CD4-positive, alpha-beta T cell treated with Interleukin-4 for 4 hours (primary cell): ENCODE measurements at places on chromosomes 4 and X.

DNA sequence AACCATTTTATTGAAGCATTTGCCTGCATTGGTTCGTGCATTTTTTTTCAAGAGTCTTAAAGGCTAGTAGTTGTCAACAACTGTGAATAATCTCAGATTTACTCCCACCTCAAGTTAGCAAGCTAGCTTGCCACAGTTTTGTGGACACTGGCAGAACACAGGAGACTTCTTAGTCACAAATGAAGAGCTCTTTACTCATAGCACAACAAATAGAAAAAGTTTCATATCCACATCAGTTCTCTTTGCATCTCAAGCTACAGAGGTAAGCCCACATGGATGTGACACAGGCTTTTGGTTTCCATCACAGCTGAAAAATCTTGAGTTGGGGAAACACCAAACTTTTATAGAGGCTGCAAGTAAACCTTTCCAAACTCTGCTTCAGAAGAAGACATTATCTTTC, 2315.7 kb upstream of the TENM3 start:
- no peak for DNase-seq

DNA sequence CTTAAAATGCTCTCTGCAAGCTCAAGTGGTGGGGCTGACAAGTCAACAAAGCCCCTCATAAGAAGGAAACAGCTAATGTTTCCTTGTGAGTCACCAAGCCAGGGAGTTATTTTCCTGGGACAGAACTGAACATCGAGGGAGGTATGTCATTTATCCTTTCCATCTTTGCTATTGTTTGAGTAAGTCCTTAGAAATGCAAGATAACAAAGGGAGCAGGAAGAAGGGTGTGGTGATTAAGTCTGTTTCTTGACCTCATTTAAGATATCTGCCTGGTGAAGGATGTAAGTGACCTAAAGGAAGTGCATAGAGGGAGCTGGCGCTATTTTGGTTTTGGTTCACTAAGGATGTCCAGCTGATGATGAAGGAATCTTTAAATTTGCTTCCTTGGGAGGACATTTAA, 39.9 kb downstream of the ATG4A start:
- DNase-seq: no peak

- DNase-seq: no peak
These were observed 43.5 kb upstream of the ZBTB33 start for GRCh38 chrX:120207009-120207605.

DNA sequence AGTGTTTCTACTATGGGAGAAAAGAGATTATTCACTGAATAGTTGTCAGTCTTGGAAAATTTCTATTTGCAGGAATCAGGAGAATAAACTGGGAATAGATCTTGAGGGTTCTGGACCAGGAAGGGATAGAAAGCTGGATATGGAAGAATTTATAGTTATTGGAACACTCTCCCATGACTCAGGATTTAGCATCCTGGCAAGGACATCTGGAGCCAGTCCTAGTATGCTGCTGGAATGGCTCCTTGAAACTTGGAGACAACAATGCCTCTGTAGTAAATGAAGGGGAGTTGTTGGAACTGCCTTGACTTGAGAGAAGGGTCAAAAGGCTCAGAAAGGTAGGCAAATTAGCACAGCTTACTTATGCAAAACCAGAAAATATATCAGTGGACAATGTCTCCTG, 23.5 kb upstream of the THOC2 start:
- DNase-seq: no peak

GRCh38 chr4:26785810-26786209, 74.8 kb upstream of the STIM2 start:
- no peak for DNase-seq

DNA sequence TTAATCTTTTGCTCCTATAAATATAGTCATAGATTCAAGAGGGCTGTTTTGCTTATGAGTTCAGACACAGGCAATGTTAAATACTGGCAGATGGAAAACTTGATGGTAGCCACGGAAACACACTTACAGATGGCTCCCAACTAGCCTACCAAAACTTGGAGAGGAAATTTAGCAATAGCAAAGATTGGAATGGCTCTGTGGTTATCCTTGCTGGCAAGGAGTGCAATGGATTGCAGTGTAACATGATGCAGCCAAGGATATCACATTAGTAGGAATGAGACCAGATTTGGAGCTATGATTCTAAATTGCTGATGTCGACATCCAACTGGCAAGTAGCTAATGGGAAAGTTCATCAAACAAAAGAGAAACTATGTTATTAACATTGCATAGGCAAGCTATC, 791.0 kb upstream of the DIAPH2 start:
- DNase-seq: no peak

DNA sequence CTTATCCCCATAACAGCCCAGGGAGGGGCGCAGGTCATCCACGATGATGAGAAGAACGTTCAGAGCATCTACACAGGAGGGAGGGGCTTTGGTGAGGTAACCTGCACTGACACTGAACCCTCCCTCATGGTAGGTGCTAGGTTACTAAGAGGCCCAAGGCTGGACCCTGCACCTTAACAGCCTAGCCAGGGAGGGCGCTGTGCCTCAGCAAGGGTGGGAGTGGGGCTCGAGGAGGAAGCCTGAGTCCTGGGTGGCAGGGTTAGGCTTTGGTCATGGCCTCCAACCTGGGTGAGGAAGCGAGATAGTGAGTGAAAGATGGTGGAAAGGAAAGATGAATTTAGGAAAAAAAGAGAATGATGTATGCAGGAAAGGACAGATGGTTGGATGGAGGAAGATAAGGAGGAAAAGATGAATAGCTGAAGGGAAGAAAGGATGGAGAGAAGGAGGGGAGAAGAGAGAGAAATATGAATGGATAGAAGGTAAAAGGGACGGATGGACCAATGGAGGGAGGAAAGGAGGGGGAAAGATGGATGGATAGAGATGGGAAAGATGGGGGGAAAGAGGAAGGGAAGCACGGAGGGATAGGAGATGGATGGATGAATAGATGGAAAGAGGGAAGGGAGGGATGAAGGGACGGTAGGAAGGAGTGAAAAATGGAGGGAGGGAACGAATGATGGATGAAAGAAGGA, 736 bp downstream of the IDS start:
- peak; percentile 87 for DNase-seq

GRCh38 chrX:119738742-119739141, 19.6 kb upstream of the SOWAHD start:
- no peak for DNase-seq

- no peak for DNase-seq
These were observed 40.1 kb downstream of the STIM2 start for GRCh38 chr4:26900765-26901164.

DNA sequence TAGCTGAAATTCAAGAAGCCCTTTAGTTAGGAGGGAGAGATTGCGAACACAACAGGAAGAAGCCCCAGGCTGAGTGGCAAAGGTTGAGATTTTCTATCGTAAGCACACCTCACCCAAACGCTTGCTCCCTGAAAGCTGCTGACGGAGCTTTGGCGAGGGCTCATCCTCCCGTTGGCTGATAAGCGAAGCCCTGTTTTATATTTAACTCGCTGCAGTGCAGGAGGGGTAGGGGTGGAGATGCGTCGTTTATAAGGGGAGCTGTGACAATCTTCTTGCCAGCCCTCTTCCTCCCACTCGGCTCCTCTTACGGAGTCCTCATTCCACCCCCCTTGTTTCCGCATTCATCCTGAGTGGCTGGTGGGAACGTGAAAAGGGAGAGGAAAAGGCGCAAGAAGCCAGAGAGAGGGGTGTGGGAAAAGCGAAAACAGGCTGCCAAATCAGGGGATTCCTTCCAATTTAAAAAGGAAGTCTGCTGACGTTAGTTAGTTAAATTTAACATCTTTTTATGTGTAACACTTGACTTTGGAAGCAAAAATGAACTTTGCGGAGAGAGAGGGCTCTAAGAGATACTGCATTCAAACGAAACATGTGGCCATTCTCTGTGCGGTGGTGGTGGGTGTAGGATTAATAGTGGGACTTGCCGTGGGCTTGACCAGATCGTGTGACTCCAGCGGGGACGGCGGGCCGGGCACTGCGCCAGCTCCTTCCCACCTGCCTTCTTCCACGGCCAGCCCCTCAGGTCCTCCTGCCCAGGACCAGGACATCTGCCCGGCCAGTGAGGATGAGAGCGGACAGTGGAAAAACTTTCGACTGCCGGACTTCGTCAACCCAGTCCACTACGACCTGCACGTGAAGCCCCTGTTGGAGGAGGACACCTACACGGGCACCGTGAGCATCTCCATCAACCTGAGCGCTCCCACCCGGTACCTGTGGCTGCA, at the start of gene ENPEP:
ENPEP (plus strand) TSS at position 275 of the 938 bp plus-strand sequence; CDS start at position 535, 260 bp downstream.
- no peak for DNase-seq

DNA sequence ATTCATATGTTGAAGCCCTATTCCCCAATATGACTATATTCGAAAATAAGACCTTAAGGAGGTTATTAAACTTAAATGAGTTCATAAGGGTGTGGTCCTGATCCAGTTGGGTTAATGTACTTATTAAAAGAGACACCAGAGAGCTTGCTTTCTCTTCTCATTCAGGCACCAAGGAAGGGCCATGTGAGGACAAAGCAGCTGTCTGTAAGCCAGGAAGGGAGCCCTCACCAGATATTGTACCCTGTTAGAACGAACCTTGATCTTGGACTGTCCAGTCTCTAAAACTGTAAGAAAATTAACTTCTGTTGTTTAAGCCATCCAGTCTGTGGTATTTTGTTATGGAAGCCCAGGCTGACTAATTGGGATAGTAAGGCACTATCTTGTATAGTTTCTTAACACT, 9.1 kb upstream of the YTHDC1 start:
- DNase-seq: no peak

- no peak for DNase-seq
These were observed 87.0 kb downstream of the SYNPO2 start for GRCh38 chr4:118975449-118976192.

GRCh38 chrX:154990496-154990895, 32.0 kb downstream of the F8 start:
- DNase-seq: no peak

GRCh38 chr4:78581618-78582017, 30.0 kb downstream of the ANXA3 start:
- no peak for DNase-seq

DNA sequence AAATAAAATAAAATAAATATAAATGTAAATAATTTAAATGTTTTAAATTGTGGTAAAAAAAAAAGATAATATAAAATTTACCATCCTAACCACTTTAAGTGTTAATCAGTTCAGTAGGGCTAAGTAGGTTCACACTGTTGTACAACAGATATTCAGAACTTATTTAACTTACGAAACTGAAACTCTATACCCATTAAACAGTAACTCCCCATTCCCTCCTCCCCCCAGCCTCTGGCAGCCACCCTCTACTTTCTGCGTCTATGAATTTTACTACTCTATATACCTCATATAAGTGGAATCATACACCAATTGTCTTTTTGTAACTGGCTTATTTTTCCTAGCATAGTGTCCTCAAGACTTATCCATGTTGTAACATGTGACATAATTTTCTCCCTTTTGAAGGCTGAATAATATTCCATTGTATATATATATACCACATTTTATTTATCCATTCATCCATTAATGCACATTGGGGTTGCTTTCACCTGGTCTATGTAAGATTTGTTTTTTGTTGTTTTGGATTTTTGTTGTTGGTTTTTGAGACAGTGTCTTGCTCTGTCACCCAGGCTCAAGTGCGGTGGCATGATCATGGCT, 32.5 kb upstream of the ELF2 start:
- DNase-seq: no peak

- no peak for DNase-seq
These were observed 135.9 kb upstream of the ARHGEF9 start for GRCh38 chrX:63920875-63921274.

GRCh38 chrX:33204889-33205288, 6.5 kb downstream of the DMD start:
- no peak for DNase-seq

DNA sequence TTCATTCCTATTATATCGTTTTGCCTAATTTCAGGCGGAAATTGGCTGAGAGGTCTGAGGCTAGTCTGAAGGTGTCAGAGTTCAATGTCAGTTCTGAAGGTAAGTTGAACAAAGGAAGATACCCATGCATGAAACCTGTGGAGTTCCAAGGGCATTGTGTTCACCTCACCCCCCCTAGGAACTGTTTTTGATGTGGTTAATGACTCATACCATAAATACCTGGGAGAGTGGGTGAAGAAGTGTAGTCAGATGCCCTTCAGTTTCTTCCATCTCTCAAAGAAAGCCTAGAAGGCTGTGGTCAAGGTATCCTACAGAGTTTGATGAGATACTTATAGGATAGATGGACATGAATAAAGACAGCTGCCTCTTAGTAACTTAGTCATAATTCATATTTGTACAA, 2.7 kb downstream of the UTP14A start:
- DNase-seq: no peak

GRCh38 chr4:107380836-107381438, 339.1 kb downstream of the PAPSS1 start:
- no peak for DNase-seq

GRCh38 chr4:124658795-124659194, 53.7 kb downstream of the ANKRD50 start:
- DNase-seq: no peak

DNA sequence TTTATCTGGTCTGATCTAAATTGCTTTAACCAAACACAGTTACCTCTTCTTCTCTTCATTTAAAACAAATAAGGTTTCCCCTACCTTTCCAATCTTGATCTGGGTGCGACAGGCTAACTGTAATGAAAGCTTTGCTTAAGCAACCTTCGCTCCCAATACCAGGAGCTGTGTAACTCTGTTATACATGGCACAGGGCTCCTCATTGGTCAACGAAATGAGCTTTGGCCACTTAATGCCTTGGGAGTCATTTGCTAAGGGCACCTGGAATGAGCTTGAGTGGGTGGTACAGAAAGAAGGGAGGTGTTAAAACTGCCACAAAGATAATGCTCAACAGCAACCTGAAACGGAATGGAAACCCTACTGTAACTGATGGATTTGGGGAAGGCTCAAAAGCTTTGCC, 140.5 kb downstream of the CHRNA9 start:
- DNase-seq: no peak

GRCh38 chrX:46755671-46756070, 3.2 kb downstream of the SLC9A7 start:
- no peak for DNase-seq

GRCh38 chr4:77203380-77204197, 46.6 kb downstream of the CCNG2 start:
- peak; percentile 76 for DNase-seq

GRCh38 chrX:9765072-9765736, 443 bp downstream of the GPR143 start:
- DNase-seq: no peak

GRCh38 chr4:26194764-26195163, 126.0 kb upstream of the RBPJ start:
- no peak for DNase-seq

DNA sequence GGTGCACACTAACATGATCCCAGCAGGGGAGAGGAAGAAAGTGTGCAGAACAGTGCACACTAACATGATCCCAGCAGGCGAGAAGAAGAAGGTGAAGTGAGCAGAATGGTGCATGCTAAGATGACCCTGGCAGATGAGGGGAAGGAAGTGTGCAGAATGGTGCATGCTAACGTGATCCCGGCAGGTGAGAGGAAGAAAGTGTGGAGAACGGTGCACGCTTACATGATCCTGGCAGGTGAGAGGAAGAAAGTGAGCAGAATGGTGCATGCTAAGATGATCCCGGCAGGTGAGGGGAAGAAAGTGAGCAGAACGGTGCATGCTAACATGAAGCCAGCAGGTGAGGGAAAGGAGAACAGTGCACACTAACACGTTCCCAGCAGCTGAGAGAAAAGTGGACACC, 83.7 kb downstream of the ACOX3 start:
- no peak for DNase-seq
